ENCODE measurements at places on chromosomes 3 and 15.

GRCh38 chr3:112967828-112968227 lies 7.1 kb downstream of the CD200R1 start:
- DNase-seq: no peak

GRCh38 chr3:45567730-45568172 lies 26.8 kb upstream of the LIMD1 start:
- DNase-seq: no peak

DNA sequence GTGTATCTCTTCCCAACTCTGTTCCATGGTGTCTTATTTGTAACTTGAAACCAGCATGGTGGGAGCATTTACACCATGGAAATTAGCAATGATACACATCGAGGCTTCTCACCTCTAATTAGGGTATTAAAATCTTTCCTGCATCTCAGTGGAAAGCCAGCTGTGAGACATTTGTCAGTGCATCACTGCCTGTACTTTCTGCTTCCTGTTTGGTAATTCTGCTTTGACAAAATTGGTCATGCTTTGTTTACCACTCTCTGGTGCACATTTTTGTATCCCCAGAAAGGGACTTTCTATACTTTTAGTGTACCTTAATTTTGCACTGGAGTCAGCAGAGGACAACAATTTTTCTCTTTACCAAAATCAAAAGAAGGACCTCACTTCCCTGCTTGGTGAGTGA lies 402.1 kb downstream of the PDCD6IP start:
- no peak for DNase-seq

DNA sequence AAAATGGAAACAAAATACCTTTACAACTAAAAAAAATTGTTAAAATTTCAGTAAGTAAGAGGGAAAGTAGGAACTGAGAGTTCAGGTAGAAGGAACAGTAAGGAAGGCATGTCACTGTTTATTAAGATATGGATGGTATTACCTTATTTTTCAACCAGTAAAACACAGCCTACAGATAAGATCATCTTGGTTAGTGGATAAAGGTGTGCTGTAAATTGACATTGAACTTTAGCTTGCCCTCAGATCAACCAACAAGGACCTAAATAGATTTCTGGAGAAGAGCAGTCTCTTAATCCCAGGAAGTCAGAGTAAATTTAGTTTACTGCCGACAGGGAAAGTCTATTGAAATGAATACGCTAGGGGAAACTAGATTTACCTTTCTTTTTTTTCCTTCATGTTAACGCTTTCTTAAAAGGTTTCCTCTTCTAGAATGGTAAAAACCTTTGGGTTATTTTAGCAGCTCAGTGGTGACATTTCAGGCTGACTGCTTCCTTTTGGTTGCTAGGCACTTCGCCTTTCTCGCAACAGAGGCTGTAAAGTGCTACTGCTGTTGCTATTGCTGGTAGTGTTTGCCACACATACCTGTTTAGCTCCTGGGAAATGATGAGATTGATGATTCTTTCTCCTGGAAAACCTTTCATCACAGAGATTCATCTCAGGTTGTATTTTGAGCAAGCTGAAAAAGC lies 12.9 kb downstream of the DZIP3 start:
- no peak for DNase-seq

GRCh38 chr15:49148727-49149126 lies 6.7 kb downstream of the COPS2 start:
- DNase-seq: no peak

- no peak for DNase-seq
Observed at GRCh38 chr3:189833996-189834395, 202.8 kb downstream of the TP63 start.

DNA sequence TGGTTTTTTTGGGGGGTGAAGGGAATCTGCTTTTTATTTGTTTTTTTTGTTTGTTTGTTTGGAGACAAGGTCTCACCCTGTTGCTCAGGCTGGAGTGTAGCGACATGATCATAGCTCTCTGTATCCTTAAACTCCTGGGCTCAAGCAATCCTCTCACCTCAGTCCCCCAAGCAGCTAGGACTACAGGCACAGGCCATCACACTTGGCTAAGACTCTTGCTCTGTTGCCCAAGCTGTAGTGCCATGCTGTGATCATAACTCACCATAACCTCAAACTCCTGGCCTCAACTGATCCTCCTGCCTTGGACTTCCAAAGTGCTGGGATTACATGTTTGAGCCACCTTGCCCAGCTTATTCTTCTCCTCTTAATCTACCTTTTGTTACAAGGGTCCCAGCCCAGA lies 31.8 kb downstream of the GPR176 start:
- no peak for DNase-seq

- DNase-seq: no peak
Observed at GRCh38 chr3:64599651-64600050, 88.1 kb downstream of the ADAMTS9 start.

- peak; percentile 78 for DNase-seq
Observed at GRCh38 chr3:24508423-24508839, 13.8 kb upstream of the THRB start.

- DNase-seq: peak; percentile 21
Observed at GRCh38 chr3:141575879-141576743, 89.3 kb downstream of the RASA2 start.

DNA sequence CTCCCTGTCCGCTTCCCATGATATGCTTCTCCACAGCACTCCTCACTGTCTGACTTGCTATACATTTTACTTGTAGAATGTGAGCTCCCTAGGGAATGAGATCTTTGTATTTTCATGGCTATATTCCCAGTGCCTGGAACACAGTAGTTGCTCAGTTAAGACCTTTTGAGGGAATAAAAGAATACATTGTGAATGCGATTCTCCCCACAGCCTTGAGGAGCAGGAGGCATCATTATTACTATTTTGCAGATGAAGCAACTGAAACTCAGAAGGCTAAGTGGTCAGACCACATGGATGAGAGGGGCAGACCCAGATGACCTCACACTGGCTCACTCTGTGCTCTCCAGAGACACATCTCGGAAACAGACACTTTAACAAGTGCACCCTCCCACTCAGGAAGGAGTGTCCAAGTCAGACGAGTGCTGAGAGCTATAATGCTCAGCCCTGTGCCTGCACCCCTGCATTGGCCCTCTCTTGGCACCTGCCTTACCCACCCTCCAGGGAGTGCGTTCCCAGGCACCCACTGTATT lies 46.8 kb downstream of the SST start:
- DNase-seq: no peak

DNA sequence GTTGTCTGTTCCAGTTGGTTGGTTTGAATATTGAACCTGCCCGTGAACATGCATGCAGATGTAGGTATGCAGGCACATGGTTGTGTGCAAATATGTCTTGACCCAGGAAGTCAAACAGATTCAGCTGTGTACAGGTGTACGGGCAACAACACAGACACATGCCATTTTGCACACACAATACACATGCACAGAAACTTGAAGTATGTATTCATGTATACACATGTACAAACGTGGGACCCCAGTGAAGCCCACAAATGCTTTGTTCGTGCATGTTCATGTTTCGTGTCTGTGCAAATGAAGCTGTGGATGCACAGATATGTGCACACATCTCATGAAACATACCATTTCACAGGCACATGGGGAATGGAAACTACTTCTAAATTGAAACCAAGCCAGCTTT lies 30.7 kb downstream of the IDH3A start:
- no peak for DNase-seq

GRCh38 chr3:169403855-169404519 lies 259.5 kb downstream of the MECOM start:
- no peak for DNase-seq

GRCh38 chr3:158395421-158395820 lies 175.6 kb upstream of the MLF1 start:
- DNase-seq: peak; percentile 4

- DNase-seq: peak; percentile 68
Observed at GRCh38 chr15:71043373-71043772, 71.9 kb upstream of the THSD4 start.

- no peak for DNase-seq
Observed at GRCh38 chr3:51146781-51147180, 238.3 kb upstream of the MANF start.

DNA sequence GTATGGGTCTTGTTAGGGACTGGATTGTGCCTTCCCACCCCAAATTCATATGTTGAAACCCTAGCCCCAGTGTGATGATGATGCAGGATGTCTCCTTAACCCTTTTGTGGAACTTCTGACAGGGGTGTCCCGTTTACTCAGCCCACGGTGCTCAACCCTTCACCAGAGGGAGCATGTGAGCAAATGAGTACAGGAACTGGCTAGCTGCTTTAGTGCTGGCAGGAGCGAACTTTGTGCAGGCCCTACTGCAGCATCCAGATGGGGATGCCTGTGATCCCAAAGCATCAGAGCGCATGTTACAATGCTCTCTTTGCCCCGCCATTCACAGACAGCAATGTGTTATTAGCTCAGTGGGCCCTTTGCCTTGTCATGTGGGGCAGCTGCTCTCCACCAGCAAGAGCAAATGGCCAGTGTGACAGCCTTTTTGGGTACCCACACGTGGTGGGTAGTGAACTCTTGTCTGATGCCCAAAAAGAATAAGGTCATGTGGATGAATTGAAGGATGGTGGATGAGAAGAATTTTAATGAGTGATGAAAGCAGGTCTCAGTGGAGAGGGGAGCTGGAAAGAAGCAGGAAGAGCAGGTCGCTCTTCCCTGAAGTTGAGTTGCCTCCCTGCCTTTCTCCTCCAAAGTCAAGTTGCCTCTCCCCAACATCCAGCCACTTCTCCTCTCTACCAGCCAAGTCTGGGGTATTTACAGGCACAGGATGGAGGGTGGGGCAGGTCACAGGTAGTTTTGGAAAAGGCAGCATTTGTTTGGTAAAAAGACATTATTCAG lies 63.3 kb upstream of the STRIT1 start:
- DNase-seq: peak; percentile 9

GRCh38 chr3:129336093-129336706 lies 57.5 kb downstream of the HMCES start:
- DNase-seq: no peak

- DNase-seq: no peak
Observed at GRCh38 chr3:8835385-8835784, 66.0 kb upstream of the OXTR start.

DNA sequence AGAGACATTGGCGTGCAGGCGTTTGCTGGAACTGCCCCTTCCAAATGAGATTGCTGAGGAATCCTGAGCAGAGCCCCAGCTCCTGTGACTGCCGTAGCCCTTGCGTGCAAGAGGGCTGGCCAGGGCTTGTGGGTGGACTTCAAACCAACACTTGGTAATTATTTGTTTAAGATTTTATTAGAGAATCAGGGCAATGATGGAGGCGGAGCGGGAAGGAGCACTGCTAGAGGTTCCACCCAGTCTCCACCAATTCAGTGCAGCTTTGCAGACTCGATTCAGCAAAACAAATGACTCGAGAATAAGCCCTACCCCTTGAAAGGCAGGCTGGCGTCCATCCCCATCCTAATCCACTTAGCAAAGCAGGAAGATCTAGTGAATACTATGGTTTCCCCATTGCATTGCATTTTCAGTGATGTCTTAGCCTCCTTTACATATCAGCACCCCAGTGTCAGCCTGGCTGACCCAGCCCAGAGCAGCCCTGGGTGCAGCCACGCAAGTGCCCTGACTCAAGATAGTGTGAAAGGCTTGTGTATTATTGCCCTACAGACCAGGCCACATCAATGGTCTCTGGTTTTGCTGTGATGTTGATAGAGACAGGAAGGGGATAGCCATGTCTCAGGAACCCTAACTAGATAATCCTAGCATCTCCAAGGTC lies 26.0 kb downstream of the GLDN start:
- no peak for DNase-seq

DNA sequence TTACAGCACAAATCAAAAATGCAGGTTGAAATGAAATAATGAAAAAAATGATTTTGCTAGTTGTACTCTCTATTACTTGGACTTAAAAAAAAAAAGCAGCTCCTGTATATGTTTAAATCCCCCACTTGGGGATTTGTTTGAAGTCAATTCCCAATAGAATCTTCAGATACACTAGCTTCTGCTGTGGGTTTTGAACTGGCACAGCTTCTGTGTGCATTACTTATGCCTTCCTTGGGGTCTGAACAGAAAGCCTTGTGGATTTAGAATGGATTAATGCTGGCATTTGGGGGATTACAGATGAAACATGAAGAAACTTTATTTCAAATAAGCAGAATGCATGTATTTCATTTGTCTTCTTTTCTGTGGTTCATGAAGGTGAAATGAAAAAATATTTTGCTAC lies 513.2 kb upstream of the TBL1XR1 start:
- no peak for DNase-seq

DNA sequence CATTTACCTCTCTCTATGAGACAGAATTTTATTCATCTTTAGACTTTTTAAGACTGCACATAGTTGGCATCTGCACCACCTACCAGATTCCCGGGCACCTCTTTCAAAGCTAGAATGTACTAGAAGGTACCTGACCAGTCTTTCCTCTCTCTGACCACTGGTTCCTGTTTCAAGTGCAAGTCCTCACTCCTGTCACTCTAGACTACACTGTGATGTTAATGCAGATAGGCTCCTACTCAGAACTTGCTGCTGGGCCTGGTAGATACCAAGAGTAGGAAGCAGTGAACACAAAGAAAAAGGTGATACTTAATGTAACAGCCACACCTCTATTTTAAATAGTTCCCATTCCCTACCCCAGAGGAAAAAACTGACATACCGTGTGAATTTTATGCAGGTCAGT lies 8.1 kb upstream of the TCAIM start:
- no peak for DNase-seq

DNA sequence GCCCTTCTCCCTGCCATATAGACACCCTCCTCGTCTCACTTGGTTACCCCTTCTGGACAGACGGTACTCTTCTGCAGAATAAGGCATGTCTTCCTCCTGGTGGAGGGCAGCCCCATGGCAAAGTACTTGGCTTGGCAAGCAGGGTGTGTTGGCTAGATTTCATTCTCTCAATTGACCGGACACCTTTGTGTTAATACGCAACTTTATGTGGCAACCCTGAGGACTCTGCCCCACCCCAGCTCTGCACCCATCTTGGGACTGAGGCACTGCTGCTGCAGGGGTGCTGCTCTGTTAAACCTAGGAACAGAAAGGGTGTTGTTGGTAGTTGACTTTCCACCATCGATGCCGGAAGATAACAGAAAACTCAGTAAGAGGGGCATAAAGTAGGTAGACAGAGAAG lies 55.2 kb downstream of the PTPRG start:
- no peak for DNase-seq

- DNase-seq: peak; percentile 14
Observed at GRCh38 chr15:36218322-36218721, 361.1 kb upstream of the CDIN1 start.

DNA sequence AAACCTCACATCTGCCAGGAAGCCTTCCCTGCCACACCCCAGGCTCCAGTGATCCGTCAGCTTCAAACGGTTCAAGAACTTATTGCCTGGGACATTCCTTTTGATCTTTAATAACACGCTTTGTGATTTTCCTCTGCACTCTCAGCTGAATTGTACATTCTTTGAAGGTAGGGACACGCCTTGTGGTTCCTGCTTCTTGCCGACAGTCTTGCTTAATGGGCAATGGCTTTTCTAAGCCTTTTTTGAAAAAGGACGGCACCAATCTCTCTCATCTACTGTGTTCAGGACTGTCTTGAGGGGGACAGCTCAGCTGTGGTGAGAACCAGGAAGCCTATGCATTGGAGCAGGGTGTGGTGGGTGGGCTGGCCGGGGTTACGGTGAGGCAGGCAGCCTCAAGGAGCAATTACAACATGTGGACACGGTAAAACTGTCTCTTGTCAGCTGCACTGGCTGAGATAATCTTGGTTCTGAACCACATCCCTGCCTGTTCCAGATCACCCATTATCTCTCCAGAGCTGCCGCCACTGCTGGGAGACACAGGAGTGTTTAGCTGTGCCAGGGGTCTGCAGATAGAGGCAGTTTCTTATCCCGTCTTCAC lies 46.0 kb upstream of the GLCE start:
- DNase-seq: no peak

All from fibroblast of upper back skin (primary cell).